Activated naive CD4-positive, alpha-beta T cell treated with Interleukin-2 at 50 U/mL for 16 hours (primary cell): ENCODE measurements at places on chromosomes 5 and 9.

GRCh38 chr5:124000538-124000937, 488.6 kb downstream of the CSNK1G3 start:
- DNase-seq, result no peak

DNA sequence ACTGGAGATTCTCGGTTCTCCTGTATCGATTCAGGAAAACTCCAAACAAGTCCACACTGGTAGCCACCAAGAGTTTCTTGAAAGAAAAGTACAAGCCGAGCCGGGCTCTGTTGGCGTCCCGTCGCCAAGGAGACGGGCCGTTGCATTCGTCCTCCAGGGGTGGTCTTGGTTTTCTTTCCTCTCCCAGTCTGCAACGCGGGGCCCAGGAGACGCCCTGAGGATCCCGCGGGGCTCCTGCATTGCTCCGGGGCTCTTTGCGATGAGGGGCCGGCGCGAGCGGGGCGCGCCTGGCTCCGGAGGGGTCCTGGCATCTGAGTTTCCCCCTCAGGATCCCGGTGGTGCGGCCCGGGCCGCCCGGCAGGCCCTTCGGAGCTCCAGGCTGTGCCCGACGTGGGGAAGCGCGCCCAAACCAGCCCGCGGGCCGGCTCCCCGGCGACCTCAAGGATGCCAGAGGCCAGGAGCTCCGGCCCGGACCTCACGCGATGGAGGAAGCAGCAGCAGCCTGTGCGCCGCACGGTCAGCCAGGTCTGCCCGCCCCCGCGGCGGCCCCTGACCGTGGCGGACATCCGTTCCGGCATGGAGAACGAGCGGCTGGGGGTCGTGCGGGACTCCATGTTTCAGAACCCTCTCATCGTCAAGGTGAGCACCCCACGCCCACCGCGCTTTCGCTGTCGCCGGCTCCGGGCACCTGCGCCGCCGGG, at the start of gene CFAP77:
Gene CFAP77, plus strand, starts transcription at position 384 of the 701 bp plus-strand sequence. Its CDS starts 61 bp downstream, at position 445.
- DNase-seq, result peak; percentile 37

DNA sequence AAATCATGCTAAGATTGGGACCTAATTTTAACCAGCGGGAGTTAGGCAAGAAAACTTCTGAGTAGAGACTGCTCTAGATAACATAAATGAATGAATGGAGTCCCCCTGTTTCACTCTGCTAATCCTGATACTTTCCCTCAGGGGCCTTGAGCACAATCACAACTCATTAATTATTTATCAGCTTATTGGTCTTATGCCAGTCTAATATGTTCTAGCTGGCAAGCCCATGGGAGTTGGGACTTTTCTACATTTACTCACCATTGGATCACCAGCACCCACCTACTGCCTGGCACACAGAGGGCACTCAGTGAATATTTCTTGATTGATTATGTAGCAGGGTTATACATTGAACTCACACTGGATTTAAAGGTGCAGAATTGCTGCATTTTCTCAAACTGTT, 13.5 kb upstream of the TMED7 start:
- DNase-seq, result no peak

DNA sequence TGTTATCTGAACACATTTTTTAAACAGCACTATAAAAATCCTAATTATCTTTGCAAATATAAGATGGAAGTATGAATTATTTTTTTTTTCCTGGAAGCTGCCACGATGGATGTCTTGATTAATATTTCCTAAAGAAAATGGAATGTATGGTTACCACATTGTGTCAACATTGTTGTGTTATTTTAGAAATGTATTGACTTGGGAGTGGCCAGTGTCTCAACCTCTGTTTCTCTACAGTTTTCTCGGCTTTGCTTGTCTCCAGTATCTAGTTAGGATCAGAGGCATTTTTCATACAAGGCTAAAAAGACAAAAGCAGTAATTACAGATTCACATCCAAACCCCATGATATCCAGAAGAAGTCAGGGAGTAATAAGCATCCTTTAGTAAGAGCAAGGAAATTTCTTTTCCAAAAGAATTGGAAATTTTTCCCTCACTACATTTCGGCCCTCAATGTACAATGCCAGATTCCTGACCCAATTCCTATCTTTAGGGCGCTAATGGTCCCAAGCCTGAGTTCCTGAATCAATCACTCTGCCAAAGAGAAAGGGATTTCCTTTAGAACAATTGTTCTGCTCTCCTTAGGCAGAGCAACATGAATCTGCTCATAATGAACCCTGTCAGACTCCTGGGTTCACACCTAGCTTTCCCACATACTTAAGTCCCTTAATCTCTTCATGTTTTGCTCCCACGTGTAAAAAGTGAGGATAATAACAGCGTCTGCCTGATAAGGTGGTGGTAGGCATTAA, 111.7 kb downstream of the EDIL3 start:
- no peak for DNase-seq

DNA sequence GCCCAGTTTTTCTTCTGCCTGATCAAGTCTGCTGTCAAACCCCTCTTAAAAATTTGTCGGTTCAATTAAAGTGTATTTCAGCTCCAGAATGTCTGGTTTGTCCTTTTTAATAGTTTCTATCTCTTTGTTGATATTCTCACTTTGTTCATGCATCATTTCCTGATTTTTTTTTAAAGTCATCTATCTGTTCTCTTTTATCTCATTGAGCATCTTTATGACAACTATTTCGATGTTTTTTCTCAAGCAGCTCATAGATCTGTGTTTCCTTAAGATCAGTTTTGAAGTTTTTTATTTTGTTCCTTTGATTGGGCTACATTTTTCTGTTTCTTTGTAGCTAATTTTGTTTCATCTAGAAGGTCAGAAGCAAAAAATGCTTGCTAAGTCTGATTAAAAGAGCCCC, 53.7 kb downstream of the FGD3 start:
- DNase-seq, result no peak

DNA sequence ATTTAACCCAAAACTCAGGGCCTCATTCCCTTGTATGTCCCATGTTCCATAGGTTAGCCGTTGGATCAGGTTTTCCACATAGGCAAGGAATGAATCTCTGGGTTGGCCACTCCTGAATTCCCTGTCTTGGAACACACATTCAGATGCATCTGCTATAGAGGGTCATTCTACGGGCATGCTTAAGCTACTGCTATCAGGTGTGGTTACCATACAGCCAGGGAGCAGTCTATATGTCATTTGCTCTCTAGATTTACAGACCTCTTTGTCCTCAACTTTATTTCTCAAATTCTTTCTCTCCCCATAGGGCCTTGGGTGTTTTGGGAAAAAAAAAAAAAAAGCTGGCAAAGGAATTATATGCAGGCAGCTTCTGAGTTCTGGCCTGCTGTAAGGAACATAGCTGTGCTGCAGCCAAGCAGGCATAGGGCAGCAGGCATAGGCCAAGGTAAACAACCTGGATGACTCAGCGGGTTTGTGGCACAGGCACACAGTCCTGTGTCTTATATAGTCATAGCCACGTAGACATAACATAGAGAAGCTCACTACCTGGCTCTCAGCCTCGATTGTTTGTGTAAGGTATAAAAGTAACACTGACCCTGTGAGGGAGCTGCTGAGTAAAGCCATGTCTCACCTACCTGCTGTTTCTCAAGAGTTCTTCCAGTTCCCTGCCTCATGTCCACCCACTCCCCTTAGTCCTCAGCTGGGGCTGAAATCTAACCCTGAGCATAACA, 141.5 kb downstream of the OSTF1 start:
- DNase-seq, result no peak

- DNase-seq, result no peak
These were observed 257.5 kb downstream of the AGTPBP1 start for GRCh38 chr9:85484235-85484634.

- DNase-seq, result no peak
These were observed 135.8 kb downstream of the ROR2 start for GRCh38 chr9:91814201-91814600.

- peak; percentile 84 for DNase-seq
These were observed 4.6 kb downstream of the SURF4 start for GRCh38 chr9:133371261-133371711.

GRCh38 chr5:100406640-100407039, 128.5 kb upstream of the FAM174A start:
- DNase-seq, result no peak

- DNase-seq, result no peak
These were observed 5.6 kb downstream of the EGFLAM start for GRCh38 chr5:38263983-38264382.

DNA sequence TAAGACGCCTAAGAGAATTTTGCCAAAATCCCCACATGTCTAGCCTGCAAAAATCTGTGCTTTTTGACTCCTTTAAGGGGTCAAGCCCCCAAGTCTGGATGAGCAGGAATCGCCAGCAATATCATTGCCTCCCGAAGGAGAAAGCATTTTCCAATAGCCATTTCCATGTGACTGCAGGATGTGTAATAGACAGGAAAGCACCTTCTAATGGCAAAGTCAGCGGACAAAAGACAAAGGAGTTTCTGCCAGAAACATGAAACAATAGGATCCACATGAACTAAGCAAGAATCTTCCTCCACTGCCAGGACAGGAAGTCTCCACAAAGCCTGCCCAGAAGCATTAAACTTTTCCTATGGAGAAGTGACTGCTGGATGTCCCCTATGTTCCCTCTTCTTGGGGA, 177.1 kb upstream of the PCSK5 start:
- no peak for DNase-seq

- DNase-seq, result no peak
These were observed 213.4 kb downstream of the MARCHF11 start for GRCh38 chr5:15966066-15966640.

GRCh38 chr9:23765561-23765960, 60.5 kb downstream of the ELAVL2 start:
- DNase-seq, result no peak

DNA sequence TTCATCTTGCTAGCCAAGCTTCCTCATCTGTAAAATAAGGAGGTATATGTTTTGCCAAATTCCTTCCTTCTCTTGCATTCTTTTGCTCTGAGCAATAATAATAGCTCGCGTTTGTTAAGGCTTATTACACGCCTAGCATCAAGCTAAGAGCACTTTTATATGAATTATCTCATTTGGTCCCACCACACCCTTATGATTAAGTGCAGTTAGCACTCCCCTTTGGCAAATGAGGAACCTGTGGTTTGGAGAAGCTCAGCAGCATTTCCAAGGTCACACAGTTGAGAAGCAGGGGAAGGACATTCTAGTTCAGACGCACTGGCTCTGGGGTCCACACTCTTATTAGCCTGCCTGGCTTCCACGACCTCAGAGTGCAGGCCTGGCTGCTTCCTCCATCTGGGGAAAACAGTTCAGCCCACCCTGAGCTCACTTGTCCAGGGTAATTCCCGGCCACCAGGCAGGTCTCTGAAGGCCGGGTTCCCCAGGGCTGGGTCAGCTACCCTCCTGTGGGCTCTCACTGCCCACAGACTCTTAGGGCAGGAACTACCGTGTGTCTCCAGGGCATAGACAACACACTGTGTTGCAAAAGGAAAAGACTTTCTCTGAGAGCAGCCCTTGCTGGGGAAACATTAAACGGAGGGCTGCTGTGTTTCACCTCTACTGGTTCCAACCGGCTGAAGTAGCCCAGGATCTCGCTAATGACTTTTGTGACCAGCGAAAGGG, 9.9 kb upstream of the FBP1 start:
- no peak for DNase-seq

DNA sequence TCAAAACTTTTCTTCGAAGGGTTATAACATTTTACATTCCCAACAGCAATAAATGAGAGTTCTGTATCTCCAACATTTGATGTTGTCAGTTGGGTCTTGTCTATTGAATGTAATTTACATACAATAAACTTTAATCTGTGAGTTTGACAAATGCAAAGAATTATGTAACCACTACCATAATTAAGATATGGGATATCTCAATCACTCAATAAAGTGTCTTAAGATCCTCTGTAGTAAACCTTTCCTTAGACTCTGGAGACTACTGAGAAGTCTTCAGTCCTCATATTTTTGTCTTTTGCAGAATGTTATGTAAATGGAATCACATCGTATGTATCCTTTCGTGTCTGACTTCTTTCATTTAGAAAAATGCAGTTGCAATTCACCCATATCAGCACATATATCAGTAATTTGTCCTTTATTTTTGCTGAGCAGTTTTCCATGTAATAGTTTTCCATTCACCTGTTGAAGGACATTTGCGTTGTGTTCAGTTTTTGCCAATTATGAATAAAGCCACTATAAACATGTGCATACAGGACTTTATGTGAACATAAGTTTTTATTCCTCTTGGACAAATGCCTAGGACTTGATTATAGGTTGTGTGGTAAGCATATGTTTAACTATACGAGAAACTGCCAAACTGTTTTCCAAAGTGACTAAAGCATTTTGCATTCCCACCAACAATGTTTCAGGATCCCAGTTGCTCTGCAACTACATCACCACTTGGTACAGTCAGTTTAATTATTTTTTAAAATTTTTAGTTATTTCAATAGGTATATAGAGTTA, 784.6 kb upstream of the ZNF608 start:
- no peak for DNase-seq

DNA sequence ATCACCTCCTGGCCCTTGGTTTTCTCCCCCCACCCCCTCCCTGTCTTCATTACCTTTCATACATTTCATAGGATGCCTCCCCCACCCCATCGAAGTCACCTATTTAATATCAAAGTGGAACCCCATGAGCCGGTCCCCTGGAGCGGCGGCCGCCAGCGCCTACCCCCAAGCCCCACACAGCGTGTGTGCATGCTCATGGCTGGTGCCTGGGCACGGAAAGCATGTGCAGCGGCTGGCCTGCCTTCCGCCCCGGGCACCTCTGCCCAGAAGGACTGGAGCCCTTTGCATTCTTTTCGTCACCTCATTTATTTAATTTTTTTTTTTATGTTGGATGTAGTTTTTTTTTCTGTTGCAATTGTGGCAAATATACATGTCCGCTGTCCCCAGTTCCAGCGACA, 116.2 kb downstream of the WNK2 start:
- DNase-seq, result no peak

GRCh38 chr5:157072508-157072907, 13.6 kb upstream of the HAVCR1 start:
- DNase-seq, result no peak

DNA sequence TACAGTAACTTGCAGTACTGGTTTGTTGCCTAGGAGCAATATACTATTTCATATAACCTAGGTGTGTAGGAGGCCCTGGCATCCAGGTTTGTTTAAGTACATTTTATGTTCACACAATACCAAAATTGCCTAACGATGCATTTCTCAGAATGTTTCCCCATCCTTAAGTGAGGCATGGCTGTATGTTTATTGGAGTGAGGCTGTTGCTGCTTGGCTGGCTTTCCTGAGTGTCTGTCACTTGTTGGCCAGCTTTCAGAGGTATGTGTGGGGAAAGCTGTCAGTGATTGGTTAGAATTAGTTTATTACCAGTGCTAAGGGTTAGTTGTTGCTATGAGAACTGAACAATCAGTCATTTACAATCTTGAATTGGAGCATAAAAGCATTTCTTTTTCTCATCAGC, 154.1 kb upstream of the CDH12 start:
- DNase-seq, result no peak

GRCh38 chr9:20683351-20684034, 566 bp upstream of the FOCAD start:
- DNase-seq, result peak; percentile 53

DNA sequence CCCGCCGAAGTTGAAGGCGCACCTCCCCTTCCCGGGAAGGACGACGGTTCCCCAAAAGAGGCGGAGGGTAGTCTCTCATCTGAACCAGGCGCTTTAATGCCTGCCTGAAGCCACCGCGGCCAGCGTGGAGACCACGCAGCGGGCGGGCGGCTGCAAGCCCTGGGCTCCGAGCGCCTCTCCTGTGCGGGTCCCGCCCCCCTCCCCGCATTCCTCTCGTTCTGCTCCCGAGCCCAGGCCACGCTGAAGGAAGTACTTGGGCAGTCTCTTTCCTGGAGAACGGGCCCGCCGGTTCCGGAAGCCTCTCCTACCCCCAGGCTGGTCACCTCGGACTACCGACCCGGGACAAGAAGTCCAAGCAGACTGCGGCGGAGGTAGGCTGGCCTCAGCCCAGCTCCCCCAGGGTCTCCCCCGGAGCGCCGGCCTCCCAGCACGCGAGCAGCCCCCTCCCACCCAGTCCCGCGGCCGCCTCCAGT, 571 bp downstream of the PPIC start:
- DNase-seq, result no peak
